ENCODE measurements at places on chromosomes 5 and 9.

- no peak for DNase-seq
Measured at GRCh38 chr5:95725071-95725820, 5.9 kb upstream of the RHOBTB3 start.

- no peak for DNase-seq
Measured at GRCh38 chr9:89555451-89556375, 49.1 kb upstream of the GADD45G start.

- no peak for DNase-seq
Measured at GRCh38 chr5:82405618-82406204, 127.6 kb upstream of the RPS23 start.

DNA sequence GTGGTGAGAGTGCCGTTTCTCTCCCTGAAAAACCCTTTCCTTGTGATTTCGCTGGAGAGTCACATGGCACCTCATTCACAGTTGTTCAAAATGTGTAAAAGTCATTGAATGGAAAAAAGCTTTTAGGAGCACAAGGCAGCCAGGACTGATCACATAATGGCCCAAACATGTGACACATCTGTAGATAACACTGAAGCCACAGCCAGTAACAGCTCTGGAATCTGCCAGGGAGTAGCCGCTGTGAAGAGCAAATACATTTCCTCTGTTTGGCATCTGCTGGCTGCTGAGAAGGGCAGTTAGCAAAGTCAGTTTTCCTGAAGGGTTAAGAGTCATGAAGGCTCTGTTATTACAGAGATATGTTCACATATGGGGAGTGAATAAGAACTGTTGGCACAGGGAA is 271.8 kb downstream of the NNT start:
- DNase-seq, result no peak

GRCh38 chr9:89635816-89636215 is 31.0 kb downstream of the GADD45G start:
- no peak for DNase-seq

- no peak for DNase-seq
Measured at GRCh38 chr5:102453716-102454115, 45.1 kb downstream of the SLCO6A1 start.

GRCh38 chr5:14415698-14416074 is 165.9 kb upstream of the OTULINL start:
- no peak for DNase-seq

DNA sequence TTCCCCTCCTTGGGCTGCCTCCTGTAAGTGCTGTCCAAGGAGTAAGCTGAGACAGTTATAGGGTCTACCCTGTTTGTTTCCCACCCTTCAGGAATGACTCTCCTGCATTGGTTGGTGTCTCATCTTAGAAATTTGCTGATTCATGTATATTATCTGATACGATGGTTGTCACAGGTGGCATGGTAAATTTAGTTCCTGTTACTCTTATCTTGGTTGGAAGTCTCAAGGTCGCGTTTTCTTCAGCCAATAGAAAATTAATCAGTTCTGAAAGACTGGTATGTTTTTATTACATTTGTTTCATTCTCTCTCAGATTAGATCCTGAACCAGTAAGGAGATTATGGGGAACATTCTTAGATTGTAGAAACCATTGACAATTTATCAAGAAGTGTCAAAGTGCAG is 42.7 kb downstream of the SCGB3A1 start:
- DNase-seq, result no peak
